ENCODE measurements at places on chromosomes 2 and 18.

DNA sequence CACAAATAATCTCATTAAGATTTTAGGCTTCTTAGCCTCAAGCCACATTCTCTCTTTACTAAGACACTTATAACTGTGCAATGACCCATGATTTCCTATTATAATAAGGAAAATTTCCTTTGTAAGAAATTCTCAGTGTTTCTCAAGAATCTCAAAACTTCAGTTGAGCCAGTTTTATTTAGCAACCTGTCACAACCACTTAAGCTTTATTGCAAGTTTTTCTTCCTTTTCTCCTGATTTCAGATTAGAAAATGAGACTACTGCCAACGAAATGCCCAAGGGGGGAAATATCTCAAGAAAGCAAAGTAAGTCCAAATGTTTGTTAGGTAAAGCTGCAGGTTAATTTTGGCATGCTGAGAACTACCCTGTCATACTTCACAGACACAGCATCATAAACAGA is 178.5 kb downstream of the THADA start:
- DNase-seq: no peak

DNA sequence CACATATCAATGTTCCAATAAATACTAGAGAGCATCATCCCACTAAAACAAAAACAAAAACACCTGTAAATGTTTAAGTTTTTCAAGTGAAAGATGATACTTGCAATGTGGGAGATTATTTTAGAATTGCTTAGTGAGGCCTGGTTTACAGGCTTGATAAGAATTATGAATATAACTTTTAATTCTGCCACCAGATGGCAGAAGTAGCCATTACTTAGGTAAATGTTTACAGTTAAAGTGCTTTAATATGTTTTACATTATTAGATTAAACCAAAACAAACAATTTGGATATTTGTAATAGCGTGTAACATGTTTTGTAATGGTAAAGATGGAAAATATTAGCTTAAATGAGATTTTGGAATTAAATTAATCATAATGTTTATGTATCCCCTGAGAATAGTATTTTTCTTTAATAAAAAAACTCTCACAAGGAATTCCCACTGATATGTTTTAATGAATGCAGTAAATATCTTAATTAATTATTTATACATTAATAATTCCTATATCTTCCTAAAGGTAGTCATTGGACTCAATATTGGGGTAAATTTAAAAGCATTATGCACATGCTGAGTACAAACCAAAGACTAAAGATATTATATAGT is 522.0 kb downstream of the SPAG16 start:
- DNase-seq: no peak

DNA sequence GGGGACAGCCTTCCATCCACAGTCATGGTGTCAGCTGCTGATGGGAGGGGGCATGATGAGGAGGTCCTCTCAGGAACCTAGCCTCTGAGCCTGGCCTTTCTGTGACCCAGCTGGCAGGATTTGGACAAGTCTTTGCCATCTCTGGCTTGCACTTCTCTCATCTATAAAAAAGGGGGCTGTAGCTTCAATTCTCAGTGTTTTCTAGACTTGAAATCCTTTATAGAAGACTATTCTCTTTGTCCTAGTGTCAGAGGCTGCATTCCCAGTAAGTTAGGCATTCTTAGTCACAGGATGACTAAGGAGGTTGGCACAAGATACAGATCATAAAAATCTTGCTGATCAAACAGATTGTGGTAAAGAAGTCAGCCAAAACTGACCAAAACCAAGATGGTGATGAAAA is 958.5 kb downstream of the CNTNAP5 start:
- no peak for DNase-seq

GRCh38 chr2:17871639-17872038 is 6.8 kb upstream of the KCNS3 start:
- DNase-seq: no peak

DNA sequence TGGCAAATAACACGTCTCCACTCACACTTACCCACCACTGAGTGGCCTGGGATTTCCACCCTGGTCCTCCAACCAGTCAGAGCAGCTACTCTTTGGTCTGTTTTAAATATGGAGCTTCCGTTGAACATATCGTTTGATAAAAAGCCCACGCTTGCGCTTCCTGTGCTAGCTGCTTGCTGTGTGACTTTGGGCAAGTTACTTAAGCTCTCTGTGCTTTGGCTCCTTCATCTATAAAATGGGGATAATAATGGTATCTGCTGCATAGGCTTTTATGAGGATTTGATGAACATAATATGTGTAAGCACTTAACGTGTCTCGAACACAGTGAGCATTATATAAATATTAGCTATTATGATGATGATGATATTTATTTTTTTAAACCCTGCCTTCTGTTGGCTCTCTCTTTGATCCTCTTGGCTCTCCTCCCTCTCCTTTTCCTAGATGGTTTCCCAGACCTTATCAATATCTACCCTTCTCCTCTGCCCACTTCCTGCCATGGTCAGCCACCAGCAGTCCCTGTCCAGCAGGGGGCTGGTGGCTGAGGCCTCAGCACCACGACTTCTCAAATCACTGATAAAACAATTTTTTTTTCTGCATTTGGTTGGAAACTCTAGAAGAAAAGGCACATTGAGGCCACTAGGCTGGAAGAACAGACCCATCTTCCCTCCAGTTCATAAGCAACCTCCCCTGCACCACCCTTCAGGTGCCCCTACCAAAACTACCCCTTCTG is 191.9 kb downstream of the LOXHD1 start:
- DNase-seq: no peak

Data from stimulated activated CD4-positive, alpha-beta T cell treated with anti-CD3 and anti-CD28 coated beads, Interleukin-12 subunit alpha, Interleukin-12 subunit beta, amount 100 ng/mL, for 24 hours (primary cell).